AG10803 (cell line): ENCODE measurements at places on chromosomes 1 and 21.

DNA sequence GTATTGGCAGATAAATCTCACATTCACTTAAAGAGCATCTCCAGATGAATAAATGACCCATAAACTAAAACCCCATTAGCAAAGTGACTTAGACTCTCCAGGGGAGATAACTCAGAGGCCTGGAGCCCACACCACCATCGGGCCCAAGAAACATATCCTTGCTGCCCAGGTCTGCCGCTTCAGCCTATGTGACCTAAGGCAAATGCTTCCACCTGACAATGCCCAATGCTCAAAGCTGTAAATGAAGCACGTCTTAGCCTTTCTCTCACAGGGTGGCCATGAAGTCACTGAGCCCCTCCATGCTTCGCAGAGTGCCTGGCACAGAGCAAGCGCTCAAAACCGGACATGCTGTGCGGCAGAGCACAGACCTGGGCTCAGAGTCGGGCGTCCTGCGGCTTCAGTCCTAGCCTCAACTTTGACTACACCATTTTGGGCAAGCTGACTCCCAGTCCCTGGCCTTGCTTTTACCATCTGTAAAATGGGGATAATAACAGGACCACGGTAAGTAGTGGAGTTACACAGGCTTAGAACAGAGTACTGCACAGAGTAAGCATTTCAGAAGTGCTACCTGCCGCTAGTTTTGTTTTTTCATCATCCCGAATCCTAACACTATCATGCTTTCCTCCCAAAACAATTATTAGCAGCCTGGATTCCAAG lies 23.7 kb downstream of the NOL9 start:
- no peak for DNase-seq

DNA sequence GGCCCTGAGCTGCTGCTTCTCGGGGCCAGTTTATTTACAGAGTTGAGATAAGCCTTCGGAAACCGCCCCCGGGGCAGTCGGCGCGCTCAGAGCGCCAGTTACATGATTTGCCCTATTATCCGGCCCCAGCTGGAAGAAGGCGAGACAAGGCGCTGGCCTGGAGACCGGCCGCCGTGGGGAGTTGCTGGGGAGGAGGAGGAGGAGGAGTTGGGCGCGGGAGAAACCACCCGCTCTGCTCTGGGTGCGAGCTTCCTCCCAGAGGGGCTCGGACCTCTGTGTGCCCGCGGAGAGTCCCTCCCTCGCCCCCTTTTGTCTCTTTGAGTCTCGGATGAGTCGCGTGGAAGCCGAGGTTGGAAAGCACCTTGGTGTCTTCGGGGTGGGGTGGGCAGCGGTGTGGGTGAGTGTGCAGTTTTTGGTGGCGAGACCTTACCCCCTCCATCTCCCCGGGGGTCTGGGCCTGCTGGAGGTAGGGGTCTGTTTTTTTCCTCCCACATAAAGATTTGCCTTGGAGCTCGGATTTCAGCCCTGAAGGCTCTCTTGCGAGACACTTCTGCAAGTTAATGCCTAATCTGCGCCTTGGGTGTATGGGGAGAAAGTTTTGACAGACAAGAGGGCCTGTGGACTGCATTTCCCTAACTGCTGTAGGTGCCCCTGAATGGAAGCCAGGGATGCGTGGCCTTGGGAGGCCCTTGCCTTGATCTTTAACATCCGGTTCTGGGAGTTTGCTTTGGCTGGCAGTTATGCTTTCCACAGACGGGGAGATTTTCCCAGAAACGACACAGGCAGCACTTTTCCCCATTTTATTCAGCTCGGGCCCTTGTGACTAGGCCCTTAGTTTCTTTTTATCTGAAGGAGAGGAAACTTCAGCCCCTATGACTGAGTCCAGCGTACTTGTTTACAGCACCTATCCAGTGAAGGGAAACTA lies 80.0 kb downstream of the NDUFS5 start:
- DNase-seq: peak; percentile 38

- DNase-seq: no peak
Measured at GRCh38 chr1:51729824-51730301, 113.0 kb downstream of the OSBPL9 start.

DNA sequence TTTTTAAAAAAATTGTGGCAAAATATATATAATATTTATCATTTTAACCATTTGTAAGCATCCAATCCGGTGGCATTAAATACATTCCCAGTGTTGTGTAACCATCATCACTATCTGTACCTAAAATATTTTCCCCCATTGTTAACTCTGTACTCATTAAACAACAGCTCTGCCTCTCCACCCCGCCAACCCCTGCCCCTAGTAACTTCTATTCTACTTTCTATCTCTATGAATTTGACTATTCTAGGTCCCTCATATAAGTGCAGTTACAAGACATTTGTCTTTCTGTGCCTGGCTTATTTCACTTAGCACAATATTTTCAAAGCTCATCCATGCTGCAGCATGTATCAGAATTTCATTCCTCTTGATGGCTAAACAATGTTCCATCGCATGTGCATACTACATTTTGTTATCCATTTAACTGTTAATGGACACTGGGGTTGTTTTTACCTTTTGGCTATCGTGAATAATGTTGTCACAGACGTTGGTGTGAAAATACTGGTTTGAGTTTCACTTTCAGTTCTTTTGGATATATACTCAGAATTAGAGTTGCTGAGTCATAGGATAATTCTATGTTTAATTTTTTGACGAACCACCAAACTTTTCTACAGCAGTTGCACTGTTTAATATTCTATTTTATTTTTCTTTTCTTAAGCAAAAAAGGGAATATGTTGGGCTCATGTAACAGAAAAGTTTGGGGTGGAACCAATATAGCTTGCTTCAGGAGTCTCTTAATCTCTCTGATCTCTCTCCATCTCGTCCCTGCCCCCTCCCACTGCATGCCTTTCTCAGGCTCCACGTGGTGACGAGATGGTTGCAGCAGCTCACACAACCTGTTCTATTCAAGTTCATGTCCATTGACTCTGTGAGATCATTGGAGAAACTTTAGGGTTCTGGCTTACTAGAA lies 25.2 kb upstream of the RCAN1 start:
- no peak for DNase-seq

- no peak for DNase-seq
Measured at GRCh38 chr1:25126562-25126961, 105.7 kb downstream of the SYF2 start.

GRCh38 chr1:235069577-235070563 lies 58.8 kb downstream of the TOMM20 start:
- peak; percentile 96 for DNase-seq

GRCh38 chr1:145751491-145752037 lies 32.3 kb downstream of the CD160 start:
- peak; percentile 99 for DNase-seq

- DNase-seq: peak; percentile 78
Measured at GRCh38 chr1:55640708-55641473, 425.7 kb upstream of the USP24 start.

DNA sequence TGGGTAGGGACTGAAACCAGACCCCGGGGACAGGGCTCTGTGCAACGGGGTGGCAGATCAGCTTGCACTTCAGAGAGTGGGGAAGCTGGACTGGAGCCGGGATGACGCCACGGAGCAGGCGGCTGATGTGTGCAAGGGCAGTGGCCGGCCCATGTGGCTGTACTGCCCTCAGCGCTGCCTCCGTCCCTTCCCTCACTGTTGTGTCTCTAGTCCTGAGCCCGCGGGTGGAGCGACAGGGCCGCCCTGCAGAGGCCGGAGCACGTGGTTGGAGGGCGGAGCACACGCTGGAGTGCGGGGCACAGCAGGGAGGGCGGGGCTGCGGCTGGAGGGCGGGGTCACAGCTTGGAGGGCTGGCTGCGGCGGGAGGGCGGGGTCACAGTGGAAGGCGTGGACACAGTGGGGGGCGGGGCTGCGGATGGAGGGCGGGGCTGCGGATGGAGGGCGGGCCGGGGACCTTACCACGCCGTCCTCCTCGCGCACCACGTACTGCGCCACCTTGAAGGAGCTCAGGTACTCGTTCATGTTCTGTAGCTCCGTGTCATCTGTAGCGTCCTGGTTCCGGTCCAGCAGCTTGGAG lies 52.4 kb downstream of the CHD5 start:
- DNase-seq: peak; percentile 41

GRCh38 chr1:68313735-68314134 lies 81.4 kb upstream of the WLS start:
- DNase-seq: no peak

GRCh38 chr1:181409981-181410380 lies 73.3 kb upstream of the CACNA1E start:
- no peak for DNase-seq

DNA sequence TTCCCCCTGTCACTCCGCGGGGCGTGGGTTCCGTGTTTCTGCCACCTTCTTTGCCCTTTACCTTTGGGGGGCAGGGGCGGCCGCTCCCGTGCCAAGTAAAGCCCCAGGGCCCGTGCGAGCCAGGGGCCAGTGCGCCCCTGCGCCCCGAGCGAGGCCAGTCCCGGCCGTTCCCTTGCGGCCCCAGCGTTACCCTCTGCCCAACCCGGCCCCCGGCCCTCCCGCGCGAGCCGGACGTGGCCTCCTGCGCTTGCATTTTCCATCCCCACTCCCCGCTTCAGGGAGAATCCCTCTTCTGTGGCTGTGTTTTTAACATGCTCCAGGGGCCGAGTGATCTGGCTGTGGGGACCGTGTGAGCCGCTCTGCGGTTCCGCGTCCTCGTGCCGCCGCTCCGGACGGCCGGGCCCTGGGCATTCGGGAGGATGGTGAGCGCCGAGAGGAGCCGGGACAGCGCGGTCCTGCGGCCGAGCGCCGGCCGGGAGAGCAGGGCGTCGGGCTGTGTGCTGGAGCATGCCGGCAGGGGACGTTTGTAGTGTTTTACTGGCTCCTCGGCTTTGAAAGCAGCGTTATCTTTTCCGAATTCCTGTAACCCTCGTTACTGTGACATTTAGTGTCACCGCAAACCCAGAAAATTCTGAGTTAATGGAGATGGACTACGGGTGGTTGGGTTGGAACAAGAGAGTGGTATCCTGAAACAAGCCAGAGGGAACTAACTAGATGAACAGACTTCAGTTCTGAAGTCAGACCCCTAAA lies 1.0 kb downstream of the GALNT2 start:
- no peak for DNase-seq

DNA sequence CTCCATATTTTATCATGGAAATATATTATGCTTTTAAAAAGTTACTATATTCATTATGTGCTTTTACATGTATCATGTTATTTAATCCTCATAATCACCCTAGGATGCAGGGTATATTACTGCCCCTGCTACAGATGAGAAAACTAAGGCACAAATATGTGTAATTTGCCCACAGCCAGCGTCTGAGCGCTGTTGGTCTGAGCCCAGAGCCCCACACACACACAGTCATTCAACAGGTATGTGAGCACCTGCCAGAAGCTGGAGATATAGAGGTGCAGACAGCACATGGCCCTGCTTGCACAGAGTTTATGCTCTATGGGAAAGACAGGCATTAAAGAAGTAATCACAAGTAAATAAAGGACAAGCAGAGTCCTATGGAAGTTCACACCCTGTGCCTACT lies 49.8 kb upstream of the SEC16B start:
- DNase-seq: no peak
